ENCODE measurements at places on chromosomes 3 and 15.

GRCh38 chr3:153552887-153553604, 391.0 kb downstream of the RAP2B start:
- DNase-seq: no peak

DNA sequence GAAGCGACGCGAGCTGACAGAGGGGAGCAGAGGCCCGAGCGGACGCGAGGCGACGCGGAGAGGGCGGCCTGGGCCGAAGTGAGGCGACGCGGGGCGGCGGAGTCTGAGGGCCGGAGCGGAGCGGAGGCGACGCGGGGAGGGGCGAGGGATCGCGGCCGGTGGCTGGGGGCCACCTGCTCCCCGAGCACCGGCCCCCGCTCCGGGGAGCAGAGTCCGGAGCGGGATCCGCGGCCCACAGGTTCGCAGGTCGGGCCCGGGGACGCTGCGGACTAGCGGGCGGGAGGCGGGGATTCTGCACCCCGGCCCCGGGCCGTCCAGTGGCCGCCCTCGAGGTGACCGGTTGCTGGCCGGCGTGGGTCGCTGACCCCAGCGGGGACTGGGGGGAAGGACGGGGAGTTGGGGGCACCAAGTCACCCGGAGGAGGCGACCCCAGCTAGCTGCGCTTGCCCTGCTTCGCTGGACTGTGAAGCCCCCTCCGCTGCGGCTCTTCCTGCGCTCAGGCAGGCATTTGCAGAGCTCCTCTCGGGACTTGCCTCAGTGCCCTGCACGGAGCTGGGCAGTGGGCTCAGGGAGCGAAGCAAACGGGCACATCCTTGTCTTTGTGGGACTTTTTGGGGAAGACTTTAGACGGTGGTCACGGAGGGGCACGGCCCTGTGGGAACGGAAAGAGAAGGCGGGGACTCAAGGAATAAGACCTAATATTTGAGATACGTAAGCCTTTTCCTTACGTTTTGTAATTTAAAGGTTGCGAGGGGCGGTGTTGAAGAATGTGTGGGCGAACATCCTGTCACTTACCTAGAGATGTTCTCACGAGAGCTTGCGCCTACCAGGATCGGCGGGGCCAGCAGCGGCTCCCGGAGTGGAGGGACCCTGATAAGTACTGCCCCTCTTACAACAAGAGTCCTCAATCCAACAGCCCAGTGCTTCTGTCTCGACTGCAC, 566 bp downstream of the HMCES start:
- peak; percentile 15 for DNase-seq

DNA sequence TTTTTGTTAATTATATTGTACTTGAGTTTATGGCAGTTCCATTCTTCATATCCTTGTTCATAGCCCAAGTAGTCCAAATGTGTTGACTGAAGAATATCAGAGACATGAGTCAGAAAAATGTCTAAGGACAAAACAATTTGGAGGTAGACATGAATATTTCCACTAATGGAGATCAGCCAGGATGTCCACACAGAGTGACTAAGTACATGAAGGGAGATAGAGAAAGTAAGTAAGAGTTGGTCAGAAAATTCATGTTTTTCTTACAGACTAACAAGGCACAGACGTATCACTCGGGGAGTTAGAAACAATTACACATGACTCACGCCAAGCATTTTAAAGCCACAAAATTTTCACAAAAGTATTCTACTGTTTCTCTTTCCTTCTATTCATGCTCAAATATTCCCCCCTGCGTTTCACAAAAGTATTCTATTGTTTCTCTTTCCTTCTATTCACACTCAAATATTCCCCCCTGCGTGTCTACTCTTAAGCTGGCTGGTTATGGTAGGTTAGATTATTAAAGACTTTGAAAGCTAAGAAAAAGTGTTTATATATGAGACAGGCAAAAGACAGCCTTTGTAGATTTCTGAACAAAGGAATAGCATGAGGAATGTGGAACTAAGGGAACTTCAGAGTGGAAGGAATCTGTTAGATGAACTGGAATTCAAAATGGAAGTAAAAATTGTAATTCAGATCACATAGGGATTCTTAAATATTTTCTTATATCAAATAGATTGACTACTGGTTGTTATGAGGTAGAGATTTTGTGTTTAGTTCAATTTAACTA, 648.7 kb upstream of the CCDC54 start:
- DNase-seq: no peak

DNA sequence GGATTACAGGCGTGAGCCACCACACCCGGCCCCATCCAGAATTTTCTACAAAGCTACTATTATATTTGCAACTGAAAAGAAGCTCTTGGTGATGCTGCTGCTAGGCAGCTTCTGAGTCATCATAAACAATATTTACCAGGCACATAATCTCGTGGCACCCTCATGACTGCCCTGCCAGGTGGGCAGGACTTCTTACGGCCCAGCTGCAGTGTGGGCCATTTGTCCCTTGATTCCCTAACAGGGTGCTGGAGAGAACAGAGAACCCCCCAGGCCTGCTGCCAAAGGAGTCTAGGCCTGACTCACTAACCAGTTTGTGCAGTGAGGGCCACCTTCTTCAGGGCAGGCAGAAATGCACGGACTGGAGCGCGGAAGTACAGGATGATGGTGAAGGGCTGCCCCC, 4.9 kb downstream of the EPB42 start:
- no peak for DNase-seq

DNA sequence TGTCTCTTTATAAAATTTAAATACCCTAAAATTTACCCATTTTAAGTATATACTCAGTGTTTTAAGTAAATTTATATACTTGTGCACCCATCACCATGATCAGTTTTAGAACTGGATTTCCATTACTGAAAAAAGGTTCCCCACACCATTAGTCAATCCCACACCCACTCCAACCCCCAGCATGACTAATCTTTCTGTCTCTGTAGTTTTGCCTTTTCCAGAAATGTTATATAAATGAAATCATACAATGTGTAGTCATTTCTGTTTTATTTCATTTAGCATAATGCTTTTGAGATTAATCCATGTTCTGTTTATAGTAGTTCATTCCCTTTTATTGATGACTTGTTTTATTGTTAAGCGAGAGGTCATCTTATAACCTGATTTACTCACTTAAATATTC, 66.1 kb upstream of the LIMD1 start:
- DNase-seq: no peak

- DNase-seq: no peak
These were observed 605.0 kb downstream of the NLGN1 start for GRCh38 chr3:174002543-174002942.

DNA sequence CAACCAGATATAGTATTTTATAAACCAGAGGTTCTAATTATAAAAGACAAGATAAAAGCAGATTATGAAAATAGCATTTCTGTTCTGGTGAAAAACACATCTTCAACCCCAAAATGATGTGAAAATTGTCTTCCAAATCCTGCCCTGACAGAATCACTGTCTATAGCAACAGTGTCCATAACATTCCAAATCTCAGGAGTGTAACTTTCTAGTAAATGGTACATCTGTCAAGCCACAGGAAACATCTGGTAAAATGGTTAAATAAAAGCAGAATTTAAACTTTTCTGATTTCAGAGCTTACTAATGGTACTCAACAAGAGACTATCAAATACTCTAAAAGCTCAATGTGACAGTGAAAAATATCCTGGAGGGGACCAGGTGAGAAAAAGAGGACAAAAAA, 60.5 kb downstream of the VGLL4 start:
- DNase-seq: no peak

- DNase-seq: no peak
These were observed 42.5 kb upstream of the CMTM7 start for GRCh38 chr3:32349184-32349583.

DNA sequence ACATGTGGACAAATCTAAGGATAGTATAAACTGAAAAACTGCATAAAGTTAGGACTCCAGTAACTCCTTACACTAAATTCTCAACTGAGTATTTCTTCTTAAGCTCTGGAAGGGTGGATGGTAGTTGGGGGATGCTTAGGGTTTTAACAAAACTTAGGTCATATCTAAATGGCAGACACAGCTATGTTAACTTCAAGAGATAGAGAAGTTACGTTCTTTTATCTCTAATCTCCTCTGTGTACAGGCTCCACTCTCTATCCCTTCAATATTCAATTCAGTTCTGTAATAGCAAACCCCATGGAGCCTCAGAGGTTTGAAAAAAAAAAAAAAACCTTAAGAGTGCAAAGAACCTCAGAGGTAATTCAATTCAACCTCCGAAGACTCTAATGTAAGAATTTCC, 3.1 kb downstream of the CMTM6 start:
- DNase-seq: no peak

GRCh38 chr3:188683032-188683521, 488.7 kb upstream of the TPRG1 start:
- no peak for DNase-seq

DNA sequence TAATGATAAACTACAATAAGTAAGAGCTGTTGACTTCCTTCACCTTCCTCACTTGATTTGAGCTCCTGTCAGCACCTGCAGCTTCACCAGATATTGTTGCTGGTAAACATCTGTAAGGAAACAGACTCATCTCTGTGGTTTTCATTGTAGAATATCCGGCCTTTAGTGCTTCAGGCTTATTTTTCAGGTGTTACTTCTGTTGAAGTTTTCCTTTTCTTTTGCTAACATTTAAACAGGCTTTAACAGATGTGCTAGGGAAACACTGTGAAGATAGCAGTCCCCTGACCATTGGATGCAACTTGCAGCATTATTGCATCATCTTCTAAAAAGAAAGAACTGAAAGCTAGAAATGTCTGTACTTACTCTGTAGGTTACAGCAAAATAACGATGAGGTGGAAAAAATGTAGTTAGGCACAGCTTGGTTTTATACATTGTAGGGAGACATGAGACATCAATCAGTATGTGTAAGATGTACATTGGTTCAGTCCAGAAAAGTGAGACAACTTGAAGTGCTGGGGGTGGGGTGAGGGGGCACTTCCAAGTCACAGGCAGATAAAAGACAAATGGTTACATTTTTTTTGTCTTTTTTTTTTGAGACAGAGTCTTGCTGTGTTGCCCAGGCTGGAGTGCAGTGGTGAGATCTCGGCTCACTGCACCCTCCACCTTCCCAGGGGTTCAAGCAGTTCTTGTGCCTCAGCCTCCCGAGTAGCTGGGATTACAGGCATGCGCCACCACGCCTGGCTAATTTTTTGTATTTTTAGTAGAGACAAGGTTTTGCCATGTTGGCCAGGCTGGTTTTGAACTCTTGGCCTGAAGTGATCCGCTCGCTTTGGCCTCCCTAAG, 10.2 kb downstream of the EDEM1 start:
- DNase-seq: peak; percentile 38

- no peak for DNase-seq
These were observed 31.7 kb downstream of the ADPGK start for GRCh38 chr15:72751751-72752455.

DNA sequence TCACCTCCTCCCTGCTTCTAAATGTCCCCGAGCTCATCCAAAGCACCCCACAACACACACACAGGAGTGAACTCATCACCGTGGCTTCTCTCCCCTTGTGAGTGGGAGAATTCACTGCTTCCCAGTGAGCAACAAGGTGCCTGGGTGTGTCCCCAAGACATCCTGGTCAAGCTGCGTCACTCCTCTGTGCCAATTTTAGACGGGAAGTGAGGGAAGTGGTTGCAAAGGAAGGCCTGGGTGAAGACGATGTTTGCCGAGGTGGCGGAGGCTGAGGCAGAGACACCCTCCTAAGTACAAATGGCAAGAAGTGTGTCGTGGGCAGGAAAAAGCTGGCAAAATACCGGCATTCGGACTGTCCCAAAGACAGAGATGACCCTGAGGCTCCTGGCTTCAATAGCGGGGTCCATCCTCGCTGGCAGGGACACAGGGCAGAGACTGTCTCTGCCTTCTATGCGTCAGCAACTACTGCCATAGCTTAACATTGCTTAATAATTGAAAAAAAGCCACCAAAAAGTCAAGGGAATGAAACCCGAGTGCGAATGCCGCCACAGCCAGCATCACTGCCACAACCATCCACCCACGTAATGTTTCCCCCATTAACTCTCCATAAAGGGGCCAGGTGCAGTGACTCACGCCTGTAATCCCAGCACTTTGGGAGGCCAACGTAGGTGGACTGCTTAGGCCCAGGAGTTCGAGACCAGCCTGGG, 72.8 kb downstream of the VGLL4 start:
- DNase-seq: no peak

- no peak for DNase-seq
These were observed 507.6 kb downstream of the FHIT start for GRCh38 chr3:60743631-60744164.

DNA sequence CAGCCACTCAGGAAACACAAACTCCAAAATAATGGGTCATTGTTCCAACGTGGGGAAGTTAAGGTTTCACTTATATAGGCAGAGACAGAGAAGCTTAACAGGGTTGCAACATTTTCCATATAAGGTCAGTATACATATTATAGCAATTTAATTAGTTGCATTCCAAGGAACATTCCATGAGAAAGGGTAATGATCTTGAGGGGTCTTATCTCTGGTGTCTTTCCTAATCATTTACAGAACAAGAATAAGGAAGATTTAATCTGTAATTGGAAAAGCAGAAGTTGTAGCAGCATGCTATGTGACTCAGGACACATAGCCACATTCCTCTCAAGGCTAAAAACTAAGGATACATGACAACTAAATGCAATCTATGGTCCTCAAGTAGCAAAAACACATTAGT, 4.9 kb downstream of the MNS1 start:
- no peak for DNase-seq

- DNase-seq: no peak
These were observed 177.0 kb downstream of the OR4M2 start for GRCh38 chr15:22257047-22258008.
